ENCODE measurements at places on chromosomes 12 and 14. TPM values are rescaled to one million over a fixed set of nuclear protein-coding genes. Genes with fewer than 3 reads are reported as not detected.

DNA sequence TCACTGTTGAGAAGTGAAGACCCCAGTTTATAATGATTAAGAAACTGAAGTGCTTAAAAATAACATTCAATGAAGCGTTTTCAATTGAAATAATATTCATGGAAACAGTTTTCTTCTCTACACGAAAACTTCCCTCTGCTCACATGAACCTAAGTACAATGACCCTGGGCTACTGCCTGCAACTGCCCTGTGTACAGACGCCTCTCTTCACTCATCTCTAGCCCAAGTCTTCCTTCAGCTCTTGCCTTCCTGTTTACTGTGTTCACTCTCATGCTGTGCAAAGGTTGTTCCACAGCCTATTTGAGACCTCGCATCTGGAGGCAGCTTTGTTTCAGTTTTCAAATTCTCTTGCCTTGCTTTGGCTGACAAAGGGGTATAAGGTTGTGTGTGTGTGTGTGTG lies 100.8 kb downstream of the GRIN2B start:
- no peak for DNase-seq

- DNase-seq: no peak
These were observed 65.9 kb upstream of the ARHGAP5 start for GRCh38 chr14:32011225-32011624.

HOXC4 gene
- 74.3 TPM for polyA plus RNA-seq

DNA sequence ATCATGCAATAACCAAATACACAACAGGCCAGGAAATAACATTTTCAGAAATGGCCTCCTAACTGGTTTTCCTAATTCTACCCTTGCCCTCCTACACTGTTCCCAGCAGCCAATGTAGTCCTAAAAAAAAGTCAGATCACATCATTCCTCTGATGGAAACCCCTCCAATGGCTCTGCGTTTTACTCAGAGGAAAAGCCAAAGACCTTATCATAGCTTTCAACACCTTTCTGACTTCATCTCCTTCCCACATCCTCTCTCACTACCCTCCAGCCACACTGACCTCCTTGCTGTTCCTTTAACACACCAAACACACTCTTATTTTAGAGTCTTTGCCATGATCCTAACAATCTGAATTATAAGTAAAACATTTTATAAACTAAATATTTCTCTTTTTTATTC lies 1.1 kb downstream of the MED6 start:
- no peak for DNase-seq

GRCh38 chr12:31560516-31560915 lies 30.4 kb downstream of the DENND5B start:
- DNase-seq: no peak

Data from left renal cortex interstitium (tissue), 4 donors.